ENCODE measurements at places on chromosomes 5 and 9. TPM values are rescaled to one million over a fixed set of nuclear protein-coding genes. Genes with fewer than 3 reads are reported as not detected.

DNA sequence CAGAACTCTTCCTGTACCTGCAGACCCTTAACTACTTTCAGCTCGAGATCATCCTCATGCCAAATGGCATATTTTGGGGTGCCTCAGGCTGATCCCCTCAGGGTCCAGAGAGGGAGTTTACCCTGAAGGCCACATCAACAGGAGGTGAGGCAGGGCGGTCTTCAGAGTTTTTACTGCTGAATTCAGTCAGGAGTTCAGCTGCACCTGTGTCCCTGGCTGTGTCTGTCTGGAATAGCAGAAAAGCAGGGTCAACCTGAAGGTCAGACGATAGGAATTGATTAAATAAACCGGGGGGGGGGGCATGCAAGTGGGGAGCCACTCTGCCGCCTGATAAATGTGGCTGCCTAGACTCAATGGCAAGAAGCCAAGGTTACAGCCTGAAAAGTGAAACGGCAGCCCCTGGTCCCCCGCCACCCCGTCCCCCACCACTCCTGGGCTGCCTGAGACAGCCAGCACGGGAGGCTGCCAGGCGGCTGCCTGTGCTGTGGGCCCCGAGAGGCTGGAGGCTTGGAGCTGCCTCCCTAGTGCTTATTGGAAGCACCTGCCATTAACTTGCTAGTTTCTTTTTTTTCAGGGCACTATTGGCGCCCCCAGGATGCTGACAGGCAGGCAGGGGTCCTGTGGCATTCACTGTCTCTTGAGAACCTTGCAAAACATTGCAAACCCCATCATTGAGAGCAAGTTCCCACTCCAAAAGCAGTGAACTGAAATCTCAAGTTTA, 182.7 kb upstream of the PPP1R26 start:
- DNase-seq: no peak

DNA sequence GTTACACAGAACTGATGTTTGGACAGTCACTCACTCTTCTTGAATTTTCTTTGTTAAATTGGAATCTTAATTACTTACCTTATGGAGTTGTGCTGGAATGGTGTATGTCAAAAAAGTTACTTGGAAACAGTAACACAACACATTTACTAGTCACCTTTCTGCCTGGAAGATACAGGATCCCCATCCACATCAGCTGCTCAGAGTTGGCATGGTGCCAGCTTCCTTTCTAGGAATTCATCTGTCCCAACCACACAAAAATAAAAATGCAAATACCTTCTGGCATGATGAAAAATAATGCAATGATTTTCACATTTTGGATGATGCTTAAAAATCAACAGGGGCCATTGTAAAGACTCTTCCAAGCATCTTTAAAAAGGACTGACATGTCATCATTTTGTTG, 341.5 kb downstream of the TMEM38B start:
- peak; percentile 1 for DNase-seq

GRCh38 chr9:134951461-134951860, 33.7 kb upstream of the FCN1 start:
- DNase-seq: no peak

- peak; percentile 75 for DNase-seq
Observed at GRCh38 chr5:36875790-36876298, 725 bp upstream of the NIPBL start.

GRCh38 chr9:137150617-137151457, 11.9 kb downstream of the GRIN1 start:
- DNase-seq: no peak

DNA sequence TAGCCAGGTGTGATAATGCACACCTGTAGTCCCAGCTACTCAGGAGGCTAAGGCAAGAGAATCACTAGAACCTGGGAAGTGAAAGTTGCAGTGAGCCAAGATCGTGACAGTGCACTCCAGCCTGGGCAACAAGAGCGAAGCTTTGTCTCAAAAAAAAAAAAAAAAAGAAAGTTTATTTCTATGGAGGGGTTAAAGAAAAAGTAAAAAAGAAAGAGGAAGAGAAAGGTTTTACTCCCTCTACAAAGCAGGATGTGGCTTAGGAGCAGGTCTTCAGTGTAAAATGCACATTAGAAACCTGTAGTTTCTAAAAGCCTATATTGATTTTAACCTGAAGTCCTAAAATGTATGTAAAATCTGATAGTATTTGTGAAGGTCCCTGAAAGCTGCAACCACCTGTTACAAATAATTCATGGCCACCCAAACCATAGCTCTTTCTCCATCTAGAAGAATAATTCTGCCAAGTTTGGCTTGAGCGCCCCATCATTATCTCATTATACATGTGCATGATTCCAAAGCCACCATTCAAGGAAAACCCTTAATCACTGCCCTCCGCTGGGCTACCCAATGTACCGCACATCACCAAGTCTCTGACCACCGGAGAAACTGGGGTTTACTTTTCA, 3.4 kb downstream of the FNBP1 start:
- peak; percentile 36 for DNase-seq

Gene SLC45A2
- total RNA-seq: 0.19 TPM

Gene KLF9
- 23.5 TPM for total RNA-seq

GRCh38 chr9:22129633-22130032, 120.5 kb upstream of the CDKN2B start:
- DNase-seq: no peak

GRCh38 chr9:127136081-127136879, 13.8 kb upstream of the ANGPTL2 start:
- DNase-seq: no peak

GRCh38 chr5:138274189-138274853, at the start of gene GFRA3:
GFRA3 (minus strand) TSS chr5:138274621; CDS start chr5:138274424, 197 bp downstream.
- DNase-seq: no peak

Gene NME5
- 0.17 TPM for total RNA-seq

DNA sequence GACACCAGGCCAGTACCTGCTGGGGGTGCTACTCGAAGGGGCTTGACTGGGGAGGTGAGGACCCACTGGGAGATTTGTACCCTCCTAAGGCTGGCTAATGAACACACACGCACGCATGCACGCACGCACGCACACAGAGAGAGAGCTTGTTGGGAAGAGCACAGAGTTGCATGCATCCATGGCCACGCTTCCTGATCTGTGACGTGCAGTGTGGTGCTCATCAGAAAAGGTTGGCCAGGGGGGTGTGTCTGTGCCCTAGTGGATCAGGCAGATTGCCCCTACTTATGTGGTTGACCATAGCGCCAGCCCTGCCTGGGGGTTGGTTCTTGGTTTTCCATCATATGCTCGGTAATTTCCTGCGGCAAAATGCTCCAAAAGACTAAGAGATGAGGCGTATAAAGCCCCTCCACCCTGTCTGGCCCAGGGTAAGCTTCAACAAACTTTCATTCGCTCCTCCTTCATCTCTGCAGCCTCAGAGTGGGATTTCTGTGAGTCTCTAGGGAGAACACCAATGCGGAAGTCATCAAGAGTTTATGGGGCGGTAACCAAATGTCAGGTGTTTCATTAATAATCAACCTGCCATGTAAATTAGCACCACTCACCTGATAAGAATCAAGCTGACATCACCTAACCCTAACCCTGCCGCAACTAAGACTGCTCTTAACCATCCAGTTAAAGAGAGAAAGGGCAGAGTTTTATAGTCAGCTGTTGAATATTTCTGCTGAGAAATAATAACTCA, 8.0 kb upstream of the GFI1B start:
- DNase-seq: no peak

GRCh38 chr5:164741376-164741775, 1236.0 kb downstream of the MAT2B start:
- DNase-seq: no peak

DNA sequence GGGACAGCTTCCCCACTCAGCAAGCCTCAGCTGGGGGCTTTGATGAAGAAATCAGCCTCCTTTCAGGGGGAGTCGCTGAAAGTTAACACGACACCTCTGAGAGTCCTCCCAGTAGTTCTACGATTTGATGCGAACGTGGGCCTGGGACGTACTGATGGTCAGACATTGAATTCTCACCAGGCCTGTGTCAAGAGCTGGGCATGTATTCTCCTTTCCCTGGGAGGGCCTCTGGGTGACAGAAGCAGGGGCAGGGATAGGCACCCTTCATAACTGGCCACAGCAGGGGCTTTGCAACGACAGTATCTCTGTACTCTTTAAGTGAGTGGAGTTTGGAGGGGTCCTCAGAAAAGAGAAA, 15.6 kb upstream of the COL5A1 start:
- no peak for DNase-seq

DNA sequence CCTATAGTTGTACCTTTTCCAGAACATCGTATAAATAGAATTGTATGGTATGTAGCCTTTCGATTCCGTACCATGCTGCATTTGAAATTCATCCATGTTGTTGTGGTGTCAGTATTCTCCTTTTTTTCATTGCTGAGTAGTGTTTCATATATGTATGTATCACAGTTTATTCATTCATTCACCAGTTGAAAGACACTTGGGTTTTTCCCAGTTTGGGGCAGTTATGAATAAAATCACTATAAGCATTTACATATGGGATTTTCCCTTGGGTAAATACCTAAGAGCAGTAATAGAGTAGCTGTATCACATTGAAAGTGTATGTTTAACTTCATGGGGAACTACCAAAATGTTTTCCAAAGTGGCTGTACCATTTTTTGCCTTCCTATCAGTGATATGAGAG, 16.1 kb upstream of the FKTN start:
- no peak for DNase-seq

Gene MCC
- 9.2 TPM for total RNA-seq

- DNase-seq: no peak
Observed at GRCh38 chr5:35354751-35355150, 124.5 kb upstream of the PRLR start.

- DNase-seq: no peak
Observed at GRCh38 chr9:17825265-17825659, 246.4 kb downstream of the SH3GL2 start.

GRCh38 chr9:99359336-99359735, 137.3 kb downstream of the SEC61B start:
- no peak for DNase-seq

Gene CRHBP
- not detected for total RNA-seq

- no peak for DNase-seq
Observed at GRCh38 chr9:136048560-136049411, 46.3 kb downstream of the NACC2 start.

GRCh38 chr5:13572163-13572562, 372.3 kb downstream of the DNAH5 start:
- DNase-seq: no peak

Gene RPS23
- total RNA-seq: 2,071 TPM

DNA sequence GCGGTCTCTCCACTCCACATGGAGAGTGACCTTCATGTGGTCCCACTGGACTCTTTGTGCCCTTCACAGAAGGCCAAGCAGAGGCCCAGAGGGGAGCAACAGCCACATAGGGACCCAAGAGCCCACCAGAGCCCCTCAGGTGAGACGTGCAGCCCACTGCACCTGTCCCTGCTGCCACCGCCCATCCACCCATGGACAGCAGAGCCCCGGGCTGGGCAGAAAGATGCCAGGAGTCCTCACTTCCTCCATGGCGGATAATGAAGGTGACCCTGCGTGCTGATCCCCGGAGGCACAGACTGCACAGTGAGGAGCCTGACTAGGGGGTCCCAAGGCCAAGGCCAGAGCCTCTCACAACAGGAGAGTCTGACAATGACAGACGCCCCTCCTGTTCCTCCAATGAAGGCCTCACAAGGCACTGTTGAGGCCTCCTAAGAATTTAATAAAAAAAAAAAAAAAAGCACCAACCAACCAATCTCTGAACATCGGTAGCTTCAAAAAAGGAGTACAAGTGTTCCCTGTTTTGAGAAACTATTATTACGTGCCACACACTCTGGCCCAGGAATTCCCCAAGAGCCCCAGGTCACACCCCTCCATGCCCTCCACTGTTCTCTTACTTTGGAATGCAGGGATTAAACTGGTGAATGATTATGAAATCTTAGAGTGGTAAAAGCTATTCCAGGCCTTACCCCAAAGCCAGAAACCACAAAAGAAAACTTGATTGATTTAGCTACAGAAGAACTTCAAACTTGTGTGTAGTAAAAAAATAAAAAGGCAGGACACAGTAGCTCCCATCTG, 2.8 kb upstream of the PPP1R26 start:
- peak; percentile 67 for DNase-seq

DNA sequence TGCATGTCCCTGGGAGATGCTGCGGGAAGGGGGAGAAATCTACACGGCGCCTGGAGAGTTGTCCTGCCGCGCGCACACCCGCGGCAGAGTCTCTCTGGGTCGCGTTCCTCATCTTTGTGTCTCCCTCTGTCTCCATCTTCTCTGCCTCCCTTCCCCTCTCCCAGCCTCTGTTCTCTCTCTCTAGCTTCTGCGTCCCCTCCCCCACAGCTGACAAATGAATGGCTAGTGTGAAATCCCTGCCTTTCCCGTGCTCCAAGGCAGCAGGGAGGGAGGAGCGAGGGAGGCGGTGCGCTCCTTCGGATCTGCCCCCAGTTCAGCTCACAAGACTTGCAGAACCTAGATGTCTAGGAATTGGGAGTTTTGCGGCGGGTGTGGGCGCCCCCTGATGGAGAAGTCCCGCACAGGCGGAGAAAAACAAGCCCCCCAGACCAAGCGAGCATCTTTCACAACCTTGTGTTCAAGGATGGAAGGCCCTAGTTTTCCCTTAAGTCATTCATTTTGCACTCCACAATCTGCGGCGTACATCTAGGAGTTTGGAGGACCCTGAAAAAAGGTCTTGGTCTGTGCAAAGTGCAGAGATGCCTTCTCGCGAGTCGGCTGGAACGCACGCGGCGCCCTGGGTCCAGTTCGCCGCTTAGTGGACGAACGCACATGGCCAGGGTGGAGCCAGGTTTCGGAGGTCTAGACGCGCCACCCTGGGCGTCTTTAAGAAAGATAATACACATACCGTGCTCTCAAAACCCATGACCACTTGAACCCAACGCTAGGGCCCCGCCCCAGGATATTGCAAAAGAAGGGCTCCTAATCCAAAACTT, 2.0 kb downstream of the VCAN start:
- DNase-seq: peak; percentile 99

DNA sequence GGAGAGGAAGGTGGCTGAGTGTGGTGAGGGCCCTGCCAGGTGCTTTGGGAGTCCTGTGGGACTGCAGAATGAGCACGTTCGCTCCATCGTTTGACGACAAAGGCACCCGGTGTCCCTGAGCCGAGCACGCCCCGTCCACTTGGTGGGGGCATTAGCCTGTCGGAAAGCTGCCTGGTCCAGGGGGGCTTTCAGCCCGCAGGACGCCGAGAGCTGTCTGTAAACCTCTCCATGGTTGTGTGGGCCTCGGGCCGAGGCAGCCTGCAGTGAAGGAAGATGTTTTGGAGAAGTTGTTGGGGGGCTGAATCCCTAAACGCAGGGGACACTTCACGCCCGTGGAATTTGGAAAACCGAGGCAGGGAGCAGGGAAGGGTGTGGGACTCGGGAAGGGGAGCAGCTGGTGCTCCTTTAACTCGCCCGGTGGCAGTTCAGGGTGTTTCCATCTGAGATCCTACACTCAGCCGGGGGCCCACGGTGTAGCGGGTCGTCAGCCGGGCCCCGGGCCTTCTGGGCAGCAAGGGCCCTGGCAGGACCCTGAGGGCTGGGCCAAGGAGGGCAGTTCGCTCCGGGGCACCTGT, 53.8 kb downstream of the MRPL36 start:
- no peak for DNase-seq
